ENCODE measurements at places on chromosomes 16 and 17. TPM values are rescaled to one million over a fixed set of nuclear protein-coding genes. Genes with fewer than 3 reads are reported as not detected.

Gene WSCD1
- 54.1 TPM for total RNA-seq

- DNase-seq, result no peak
These were observed 30.8 kb downstream of the B9D1 start for GRCh38 chr17:19331543-19332245.

Gene C17orf50
- not detected for total RNA-seq

Gene YPEL3
- total RNA-seq, result 26.1 TPM

Gene TEX14
- not detected for total RNA-seq

DNA sequence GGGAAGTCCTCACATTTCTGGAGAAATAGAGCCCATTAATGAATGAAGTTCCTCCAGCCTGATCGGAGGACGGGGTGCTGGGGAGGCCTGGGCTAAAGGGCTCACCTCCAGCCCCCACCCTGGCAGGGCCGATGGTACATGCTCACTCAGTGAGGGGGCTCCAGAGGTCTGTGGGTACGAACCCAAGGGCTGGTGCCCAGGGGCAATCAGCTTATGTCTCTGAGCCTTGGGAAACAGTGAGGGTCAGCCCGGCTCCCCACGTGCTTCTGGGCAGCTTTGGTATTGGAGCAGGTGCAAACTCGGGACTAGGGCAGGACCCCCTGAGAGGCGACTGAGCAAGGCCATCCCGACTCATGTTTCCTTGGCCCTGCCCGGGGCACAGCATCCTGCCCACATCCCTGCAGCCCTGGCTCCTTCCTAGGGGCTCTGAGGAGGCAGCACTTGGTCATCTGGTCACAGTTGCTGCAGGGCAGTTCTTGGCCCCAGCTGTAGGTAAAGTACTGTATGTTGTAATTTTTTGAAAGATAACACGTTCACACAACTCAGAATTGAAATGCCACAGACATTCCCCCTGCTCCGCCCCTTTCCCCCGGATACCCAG lies 969 bp upstream of the CETP start:
- no peak for DNase-seq

Gene GNAO1
- not detected for total RNA-seq

DNA sequence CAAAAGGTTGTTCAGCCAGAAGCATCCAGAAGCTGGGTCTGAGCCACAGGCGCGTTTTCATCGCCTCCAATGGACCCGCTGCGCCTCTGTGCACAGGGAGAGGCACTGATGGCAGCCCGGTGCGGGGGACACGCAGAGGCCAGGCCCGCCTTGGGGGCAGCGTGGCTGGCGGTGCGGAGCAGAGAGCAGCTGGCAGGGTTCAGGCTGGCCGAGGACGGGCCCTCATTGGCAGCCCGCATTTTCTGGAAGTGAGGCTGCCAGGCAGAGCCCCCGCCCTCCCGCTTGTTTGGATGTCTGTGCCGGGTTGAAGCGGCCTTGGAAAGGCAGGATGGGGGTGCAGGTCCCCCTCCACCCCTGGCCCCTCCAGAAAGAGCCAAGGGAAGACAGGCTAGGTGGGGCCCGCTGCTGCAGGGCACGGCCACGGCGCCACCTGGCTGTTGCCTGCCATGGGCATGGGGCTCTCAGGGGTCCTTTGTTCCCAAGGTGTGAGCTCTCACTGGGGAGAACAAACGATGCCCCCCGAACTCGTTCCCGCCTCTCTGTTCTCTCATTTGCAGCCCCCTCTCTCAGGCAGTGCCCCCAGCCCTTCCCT lies 18.8 kb downstream of the GSE1 start:
- no peak for DNase-seq

DNA sequence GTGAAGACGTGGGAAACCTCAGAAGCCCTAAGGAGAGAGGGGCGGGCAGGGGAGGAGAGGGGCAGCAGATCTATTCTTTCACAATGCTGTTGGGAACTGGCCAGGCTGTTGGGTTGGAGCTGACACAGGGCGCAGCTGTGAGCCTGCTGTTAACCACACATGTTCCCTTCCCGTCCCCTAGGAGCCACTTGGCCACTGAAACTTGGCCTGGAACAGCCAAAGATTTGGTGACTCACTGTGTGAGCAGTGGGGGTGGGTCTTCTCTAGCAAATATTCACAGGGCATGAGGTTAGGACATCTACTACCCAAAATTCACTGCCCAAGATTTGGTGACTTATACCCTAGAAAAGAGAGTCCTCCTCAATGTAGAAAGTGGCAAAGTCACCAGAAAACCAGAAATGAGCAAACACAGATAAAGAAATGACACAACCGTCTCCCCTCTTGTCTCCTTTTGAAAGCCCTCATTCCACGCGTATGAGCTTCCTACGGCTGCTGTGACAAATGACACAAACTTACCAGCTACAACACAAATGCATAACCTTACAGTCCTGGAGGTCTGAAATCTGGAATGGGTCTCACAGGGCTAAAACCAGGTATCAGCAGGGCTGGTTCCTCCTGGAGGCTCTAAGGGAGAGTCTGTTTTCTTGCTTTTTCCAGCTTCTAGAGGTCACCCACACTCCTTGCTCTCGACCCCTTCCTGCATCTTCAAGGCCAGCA lies 6.3 kb downstream of the TBC1D16 start:
- no peak for DNase-seq

DNA sequence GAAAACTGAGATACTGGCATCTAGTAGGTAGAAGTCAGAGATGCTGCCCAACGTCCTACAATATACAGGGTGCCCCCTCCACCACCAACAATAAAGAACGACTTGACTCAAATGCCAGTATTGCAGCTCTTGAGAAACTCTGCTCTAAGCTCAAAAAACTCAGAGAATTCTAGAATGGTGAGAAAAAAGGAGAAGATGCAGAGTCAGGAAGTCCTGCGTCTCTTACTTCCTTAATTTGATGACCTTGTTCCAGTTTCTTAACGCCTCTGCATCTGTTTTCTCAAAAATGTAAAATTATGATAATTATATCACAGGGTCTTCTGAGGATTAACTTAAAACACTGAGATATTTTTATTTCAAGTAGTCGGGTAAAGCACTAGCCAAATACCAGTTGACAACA lies 1.7 kb upstream of the HSBP1 start:
- no peak for DNase-seq

Gene AHSP
- not detected for total RNA-seq

- no peak for DNase-seq
These were observed 342.1 kb downstream of the ZFHX3 start for GRCh38 chr16:72705801-72706200.

Gene PIPOX
- not detected for total RNA-seq

DNA sequence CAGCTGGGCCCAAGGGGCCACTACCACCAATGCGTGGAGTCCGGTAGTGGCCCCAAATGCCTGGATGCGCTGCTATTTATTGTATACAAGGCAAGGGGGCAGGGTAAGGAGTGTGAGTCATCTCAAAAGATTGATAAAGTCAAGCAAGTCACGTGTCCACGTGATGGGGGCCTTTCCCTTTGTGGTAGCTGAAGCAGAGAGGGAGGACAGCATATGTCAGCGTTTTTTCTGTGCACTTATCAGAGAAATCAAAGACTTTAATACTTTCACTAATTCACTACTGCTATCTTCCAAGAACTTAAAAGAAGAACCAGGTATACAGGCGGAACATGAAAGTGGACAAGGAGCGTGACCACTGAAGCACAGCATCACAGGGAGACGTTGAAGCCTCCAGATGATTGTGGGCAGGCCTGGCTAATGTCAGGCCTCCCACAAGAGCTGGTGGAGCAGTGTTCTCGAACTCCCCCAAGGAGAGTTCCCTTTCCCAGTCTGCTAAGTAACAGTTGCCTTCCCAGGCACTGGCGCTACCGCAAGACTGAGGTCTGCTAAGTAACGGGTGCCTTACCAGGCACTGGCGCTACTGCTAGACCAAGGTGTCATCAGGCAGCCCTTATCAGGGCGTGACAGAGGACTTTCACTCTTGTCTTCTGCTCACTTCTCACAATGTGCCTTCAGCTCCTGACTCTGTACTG lies 10.8 kb upstream of the ASB16 start:
- no peak for DNase-seq

DNA sequence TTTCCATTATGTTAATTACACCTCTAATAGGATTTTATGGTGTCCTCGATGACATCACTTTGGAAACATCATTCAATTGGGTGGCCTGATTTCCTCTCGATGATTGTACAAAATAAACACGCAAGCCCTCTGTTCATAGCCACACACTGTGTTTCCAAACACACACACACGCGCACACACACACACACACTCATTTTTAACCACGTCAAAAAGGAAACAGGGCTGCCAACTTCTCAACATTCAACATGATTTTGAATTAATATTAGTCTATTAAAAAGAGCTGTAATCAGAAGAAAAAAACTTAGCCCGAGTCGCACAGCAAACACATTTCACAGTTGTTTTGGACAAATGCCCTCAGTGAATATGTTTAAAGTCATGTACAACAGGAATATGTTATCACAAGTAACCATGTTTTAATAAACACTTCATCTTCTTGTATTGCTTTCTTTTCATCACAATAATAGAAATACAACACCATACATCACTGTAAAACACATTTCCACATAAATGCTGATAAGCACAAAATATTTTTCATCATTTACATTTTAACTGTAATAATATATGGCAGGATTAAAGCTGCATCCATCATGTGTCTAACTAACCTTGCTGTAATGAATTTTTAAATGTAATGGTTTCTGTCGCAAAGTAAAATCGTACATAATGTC lies 219.1 kb upstream of the IRX3 start:
- DNase-seq, result no peak

DNA sequence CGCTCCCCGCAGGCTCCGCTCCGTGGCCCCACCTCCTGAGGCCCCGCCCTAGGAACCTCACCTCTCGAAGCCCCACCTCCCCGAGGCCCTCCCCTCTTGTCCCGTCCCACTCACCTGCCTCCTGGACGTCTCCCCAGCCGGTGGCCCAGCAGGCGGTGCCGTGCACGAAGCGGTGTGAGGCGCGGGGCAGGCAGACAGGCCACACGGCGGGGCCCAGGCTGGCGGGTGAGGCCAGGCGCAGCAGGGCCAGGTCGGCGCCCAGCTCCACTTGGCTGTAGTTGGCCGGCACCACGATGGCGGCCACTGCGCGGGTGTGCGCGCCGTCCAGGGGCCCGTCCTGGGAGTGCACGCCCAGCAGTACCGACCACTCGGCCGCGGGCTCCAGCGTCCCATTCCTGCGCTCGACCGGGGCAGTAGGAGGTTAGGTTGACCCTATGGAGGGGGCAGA lies 1.6 kb downstream of the PRSS36 start:
- DNase-seq, result no peak

DNA sequence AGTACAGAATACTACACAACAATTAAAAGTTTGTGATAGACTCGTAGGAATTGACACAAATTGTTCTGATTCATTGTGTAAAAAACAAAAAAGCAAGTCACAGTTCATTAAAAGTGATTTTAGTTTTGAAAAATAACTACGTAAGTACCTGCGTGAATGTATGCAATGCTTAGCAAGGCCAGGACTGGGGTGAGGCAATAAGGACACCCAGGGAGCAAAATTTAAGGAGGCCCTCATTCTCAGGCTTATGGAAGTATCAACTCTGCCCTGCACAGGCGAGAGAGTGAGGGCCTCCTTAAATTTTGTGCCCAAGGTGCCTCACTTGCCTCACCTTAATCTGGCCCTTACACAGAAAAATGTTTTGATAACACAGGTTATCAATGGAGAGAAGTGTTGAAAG lies 31.4 kb downstream of the NOG start:
- DNase-seq, result no peak

- DNase-seq, result no peak
These were observed 26.7 kb downstream of the ITGAL start for GRCh38 chr16:30499284-30499683.

Gene ST6GALNAC2
- total RNA-seq, result 3.3 TPM

Gene WFIKKN1
- 0.06 TPM for total RNA-seq

DNA sequence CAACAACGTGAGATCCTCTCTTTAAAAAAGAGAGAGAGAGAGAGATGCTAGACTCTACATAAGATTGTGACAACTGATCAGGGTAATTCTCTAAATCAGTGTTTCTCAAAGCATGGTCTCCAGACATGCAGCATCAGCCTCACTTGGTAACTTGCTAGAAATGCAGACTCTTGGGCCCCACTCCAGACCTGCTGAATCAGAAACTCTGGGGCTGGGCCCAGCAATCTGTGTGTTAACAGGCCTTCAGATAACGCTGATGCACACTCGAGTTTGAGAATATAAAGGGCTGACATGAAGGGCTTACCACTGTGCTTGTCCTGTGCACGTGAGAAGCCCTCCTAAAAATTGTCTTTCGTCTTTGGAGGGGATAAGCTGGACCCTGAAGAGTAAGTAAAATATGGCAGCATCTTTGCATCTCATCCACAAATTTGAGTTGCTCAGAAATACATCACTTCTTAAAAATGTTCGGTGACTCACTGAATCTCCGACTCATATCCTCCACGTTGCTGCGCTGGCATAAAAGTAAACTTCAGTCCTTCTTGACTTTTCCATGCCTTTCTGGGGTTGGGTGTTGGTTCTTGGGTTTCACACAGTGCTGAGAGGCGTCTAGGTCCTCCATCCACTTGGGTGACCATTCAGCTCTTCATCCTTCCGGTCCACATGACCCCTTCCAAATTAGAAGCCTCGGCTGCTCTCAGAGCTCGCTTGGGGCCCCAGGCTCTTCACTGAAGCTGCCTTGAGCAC lies 26.1 kb upstream of the KDM8 start:
- no peak for DNase-seq

- no peak for DNase-seq
These were observed 90.9 kb upstream of the PLCG2 start for GRCh38 chr16:81688182-81688581.

Gene SPNS2
- total RNA-seq, result 69.1 TPM

GRCh38 chr17:68231541-68231940 lies 16.3 kb upstream of the AMZ2 start:
- DNase-seq, result no peak

DNA sequence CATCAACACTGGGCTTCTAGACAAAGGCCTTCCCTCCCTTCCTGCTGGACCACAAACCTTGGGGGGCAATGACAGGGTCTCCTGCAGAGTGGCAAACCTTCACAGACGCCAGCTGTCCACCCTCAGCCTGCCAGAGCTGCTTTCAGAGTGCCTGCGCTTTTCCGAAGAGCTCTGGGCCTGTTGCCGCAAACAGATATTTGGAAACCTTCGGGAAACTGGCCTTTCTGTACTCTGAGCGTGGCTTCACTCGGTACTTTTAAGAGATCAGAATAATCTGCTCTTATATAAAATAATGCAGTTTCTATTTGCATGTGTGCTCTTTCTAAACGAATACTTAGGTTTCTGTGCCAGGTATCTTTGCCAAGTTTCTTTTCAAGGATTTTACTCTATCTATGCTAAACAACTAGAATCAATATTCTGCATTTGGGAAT lies 152.1 kb upstream of the CHMP6 start:
- DNase-seq, result no peak

DNA sequence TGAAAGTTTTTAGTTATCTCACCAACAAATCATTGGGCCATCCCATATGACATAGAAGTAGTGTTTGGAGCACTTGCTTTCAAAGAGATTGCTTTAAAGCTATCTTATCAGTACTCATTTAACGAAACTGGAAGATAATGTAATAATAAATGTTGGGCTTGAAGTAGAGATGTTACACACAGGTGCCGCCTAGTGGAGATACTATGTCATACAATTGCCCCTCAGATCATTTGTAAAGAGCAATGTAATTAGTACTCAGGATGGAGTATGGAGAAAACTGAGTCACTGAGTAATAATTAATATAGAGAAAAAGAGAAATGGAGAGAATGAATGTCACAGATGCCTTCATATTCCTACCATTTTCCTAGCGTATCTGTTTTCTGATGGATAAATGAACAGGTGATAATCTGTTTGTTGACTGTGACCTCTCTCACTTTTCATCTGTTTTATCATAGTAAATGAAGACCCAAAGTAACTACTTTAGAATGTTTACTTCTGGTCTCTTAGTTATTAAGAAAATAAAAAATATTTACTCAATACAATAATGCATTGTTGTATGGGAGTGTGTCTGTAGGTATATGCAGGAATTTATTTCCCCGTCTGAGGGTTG lies 80.4 kb downstream of the EFCAB5 start:
- DNase-seq, result peak; percentile 48

Gene P2RX5
- total RNA-seq, result 1.2 TPM
